ENCODE measurements at places on chromosomes 2 and 18. TPM values are rescaled to one million over a fixed set of nuclear protein-coding genes. Genes with fewer than 3 reads are reported as not detected.

DNA sequence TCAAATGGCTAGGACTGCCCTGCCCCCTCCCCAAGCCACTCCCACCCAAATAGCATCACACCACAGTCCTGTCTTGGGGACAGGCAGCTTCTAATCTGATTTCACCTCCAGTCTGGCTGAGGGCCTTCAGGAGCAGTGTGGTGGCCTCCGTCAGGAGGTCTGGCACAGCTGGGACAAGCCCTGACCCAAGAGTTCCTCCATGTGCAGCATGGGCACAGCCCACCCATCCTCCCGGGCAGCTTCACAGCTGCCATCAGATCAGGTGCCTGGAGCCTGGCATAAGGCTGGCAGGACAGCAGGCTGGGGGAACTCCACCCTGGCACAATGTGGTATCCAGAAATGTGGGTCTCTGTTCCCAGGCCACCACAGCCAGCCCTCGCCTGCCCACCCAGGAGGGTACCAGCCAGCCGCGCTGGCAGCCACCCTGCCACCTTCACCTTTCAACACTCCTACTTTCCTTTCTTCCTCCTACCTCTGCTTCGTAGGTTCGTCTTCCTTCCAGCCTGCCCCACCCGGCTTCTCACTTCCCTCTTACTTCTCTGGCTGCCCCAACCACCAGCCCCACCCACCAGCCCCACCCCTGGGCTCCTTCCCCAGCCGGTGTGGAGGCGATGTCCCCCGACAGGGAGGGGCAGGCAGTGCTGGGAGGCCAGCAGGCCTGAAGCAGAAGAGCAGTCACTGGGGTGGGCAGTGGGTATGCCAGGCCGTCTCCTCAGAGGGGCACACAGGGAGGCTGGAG, at the start of gene CAPG:
Gene CAPG, minus strand, starts transcription at position 522 of the 739 bp plus-strand sequence. CDS start 8,221 bp downstream, outside the sequence.
- peak; percentile 37 for DNase-seq

DNA sequence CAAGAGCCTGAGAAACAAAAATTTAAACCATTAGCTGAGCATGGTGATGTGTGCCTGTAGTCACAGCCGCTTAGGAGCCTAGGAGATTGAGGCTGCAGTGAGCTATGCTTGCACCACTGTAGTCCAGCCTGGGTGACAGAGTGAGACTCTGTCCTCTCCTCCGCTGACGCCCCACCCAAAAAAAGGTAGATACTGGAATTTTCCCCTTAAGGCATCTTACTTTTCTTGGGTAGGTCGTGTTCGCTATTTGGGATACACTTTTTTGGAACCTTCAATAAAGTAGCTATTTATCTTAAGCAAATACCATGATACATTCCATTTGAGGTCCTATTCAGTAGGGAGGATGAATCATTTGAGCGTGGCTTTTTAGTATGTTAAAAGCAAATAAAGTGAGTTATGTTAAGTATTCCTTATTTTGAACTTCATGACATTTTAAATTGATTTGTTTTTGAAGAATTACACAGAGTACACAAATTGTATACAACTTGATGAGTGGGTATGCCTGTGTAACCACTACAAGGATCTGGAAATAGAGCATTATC, 38.7 kb downstream of the RALBP1 start:
- peak; percentile 43 for DNase-seq

GRCh38 chr2:174680221-174680620, 82.6 kb upstream of the WIPF1 start:
- DNase-seq: no peak

DNA sequence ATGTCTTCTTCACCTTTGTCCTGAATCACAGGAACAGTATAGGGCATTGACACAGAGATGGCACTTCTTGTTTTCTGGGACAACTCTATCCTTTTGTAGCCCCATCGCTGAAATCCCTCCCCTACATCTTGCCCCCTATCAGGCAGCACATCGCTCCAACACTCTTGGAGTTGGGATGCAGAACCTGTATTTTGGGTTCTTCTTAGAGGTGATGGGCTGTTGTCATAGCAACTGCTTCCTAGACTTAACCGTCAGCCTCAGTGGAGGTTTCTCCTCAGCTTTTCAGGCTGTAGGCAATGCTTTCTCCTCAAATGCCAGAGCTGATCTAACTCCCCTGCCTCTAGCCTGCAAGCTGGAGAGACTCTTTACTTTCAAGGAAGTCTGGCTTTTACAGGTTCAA, 99.9 kb upstream of the SPRED2 start:
- no peak for DNase-seq

DNA sequence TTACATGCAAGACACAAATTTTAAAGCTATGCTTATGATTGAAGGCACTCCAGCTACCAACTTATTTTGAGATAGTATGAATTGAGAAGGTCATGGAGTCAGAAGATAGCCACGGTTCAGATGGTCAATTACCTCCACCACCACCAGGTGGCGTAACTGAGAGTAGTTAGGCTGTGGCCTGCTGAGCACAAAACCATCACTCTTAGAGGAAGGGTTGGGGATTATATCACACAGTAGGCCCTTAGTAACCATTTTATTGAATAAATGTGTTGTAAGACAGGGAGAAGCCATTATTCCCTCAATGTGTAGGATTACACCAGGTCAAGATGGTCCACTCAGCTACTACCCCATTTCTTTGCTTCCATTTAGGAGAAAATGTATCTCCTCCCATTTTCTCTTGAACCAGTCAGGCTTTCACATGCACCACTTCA, 18.8 kb downstream of the KLHL41 start:
- DNase-seq: no peak

DNA sequence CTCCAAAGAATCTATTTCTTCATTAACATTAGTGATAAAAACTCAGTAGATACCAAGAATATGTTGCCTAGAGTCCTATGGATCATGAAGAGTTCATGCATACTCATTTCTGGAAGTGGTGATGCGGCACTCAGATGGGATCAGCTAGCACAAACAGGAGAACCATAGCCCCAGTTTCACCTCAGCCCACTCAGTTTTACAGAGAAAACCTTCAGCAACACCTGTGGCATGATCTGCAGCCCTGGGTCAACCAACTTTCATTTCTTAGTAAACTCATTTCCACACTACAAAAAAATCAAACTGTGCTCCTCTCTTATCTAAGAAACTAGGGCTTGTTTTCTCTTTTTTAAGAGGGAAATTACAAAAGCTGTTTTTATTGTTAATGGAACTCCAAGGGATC, 569.4 kb downstream of the CCDC85A start:
- DNase-seq: no peak

LRRC30 gene
- total RNA-seq: not detected

DNA sequence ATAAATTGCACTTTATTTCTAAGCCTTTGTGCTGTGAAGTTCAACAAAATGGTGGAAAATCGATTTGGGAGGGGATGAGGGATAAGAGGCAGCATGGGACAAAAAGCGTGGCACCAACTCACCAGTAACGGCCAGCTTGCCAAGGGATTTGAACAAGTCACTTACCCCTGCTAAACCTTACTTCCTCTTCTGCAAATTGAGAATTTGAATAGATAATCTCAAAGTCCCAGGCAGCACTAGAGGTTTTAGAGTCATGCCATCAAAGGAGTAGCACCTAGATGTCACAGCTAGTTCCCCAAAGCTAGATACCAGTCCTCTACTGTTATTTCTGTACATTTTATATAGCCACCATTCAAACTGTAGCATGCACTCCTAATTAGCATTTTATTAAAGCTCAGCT, 83.7 kb upstream of the VRK2 start:
- no peak for DNase-seq

- peak; percentile 100 for DNase-seq
Observed at GRCh38 chr2:43226558-43226954, at the start of gene ZFP36L2. Gene ZFP36L2, minus strand, starts transcription at chr2:43226606. Its CDS starts 291 bp downstream, at chr2:43226315.

RESP18 gene
- total RNA-seq: not detected

DNA sequence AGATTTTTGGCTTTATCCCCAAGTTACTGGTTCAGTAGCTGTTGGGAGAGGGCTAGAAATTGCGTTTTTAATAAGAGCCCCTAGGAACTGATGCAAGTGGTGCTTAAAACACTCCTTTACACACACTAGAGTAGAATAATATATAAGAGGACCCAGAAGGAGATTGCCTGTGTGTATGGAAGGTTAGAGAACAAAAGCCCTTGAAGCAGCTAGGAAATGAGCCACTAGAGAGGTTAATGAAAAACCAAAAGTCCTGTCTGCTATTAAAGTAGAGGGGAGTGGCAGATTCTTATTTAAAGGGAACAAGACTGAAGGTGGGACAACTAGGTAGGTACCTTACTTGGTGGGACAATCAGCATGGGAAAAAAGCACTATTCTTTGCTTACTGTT, 14.4 kb upstream of the SLC39A10 start:
- DNase-seq: no peak

PPIG gene
- 25.3 TPM for total RNA-seq

TXNL4A gene
- 54.6 TPM for total RNA-seq

DNA sequence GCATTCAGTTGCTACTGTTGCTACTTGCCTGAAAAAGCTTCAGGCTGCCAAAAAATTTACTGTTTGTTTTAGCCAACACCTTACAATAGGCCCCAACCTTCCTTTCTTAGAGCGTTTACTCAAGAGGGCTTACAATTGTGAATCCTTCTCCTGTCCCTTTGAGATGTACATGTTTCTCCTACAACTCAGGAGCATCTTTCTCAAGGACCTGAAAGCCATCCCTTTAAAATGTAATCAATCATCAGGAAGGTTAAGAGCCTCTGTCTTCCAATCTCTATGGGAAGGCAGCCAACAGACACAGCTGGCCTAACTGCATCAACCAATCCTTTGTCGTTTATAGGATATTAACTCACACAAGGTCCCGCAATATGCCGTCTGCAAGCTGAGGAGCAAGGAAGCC, 3.4 kb upstream of the IER3IP1 start:
- DNase-seq: no peak

- no peak for DNase-seq
Observed at GRCh38 chr18:390741-391478, 109.6 kb downstream of the COLEC12 start.

GRCh38 chr2:3316456-3317276, 61.0 kb downstream of the EIPR1 start:
- peak; percentile 65 for DNase-seq

DNA sequence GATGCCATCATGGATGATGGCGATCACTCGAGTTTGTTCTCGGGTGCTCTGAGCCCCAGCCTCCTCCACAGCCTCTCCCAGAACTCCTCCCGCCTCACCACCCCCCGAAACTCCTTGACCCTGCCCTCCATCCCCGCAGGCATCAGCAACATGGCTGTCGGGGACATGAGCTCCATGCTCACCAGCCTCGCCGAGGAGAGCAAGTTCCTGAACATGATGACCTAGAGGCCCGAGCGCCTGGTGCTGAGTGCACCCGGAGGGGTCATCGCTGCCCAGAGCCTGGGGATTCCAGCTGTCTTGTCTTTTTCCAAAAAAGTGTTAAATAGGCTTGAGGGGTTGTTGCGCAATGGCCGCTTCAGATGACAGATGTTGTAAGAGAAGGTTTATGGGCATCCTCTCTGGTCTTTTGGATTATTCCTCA, 254.8 kb downstream of the GLI2 start:
- DNase-seq: peak; percentile 78

DNA sequence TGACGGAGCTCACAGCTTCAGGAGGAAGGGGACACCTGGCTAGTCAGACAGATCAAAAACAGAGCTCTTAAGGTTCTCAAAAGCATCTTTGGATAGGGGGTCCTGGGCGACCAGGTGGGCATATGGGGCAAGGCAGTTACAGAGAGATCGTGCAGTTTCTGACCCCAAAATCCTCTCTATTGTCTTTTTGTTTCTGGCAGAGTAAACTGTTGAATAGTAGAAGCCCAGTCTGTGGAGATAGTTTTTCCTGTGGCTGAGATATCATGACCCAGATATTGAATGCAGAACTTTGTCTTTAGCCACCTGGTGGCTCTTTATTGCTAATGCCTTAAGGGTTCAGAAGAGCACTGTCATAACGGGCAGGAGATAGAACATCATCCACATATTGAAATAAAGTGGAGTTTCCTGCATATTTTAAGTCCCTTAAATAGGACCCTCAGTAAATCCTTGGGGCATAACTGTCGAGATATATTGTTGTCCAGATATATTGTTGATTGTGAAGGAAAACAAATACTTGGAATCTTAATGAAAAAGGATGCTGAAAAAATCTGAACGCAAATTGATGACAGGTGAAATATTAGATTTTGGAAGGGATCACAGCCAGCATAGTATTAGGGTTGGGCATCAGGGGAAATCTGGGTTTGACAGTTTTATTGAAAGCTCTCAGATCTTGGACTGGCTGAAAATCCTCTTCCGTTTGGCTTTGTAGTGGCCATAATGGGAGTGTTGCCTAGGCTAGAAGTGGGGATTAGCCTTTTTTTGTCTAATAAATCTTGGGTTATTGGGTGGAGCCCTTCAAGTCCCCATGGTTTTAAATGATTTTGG, 14.1 kb upstream of the ZDBF2 start:
- DNase-seq: peak; percentile 81

- DNase-seq: peak; percentile 66
Observed at GRCh38 chr2:29632018-29632417, 289.4 kb downstream of the ALK start.

DNA sequence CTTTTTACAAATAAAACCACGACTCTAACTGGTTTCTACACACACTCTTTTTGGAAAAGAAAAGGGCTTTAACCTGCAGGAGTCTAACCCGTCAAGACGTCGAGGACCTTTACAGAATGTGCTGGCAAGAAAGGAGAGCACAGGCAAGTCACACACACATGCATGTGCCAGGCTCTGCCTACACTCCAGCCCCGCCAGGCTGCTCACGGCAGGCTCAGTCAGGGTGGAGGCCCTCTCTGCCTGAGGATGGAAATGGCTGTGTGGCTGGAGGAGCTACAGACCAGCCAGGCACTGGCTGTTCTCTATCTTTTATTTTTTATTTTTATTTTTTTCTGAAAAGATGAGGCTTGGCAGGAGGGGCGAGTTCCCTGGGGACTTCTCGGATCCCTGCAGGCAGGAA, 10.2 kb downstream of the SIX3 start:
- peak; percentile 79 for DNase-seq

GRCh38 chr2:31580321-31581117, at the start of gene SRD5A2:
Gene SRD5A2, minus strand, starts transcription at chr2:31580938. Its CDS starts 38 bp downstream, at chr2:31580900.
- DNase-seq: no peak

DNA sequence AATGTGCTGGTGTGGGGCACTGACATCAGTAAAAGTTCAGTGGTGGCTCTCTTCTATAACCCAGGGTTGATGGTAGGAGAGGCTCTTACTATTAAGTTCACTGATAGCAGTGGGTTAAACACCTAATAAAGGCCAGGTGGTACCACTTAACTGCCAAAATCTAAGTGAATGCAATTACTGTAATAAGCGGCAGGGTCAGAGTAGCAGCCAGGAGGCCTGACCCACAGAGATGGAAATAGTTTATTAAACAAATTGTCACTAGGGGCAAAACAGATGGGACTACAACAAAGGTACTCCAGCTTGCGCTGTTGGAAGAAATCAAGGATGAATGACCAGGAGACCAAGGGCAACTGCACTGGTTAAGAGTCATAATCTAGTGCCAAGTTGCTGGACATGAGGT, 26.6 kb downstream of the ZSWIM2 start:
- no peak for DNase-seq

- peak; percentile 66 for DNase-seq
Observed at GRCh38 chr18:58298251-58299134, 254.5 kb downstream of the NEDD4L start.

GRCh38 chr2:885230-886071, 65.2 kb upstream of the SNTG2 start:
- DNase-seq: peak; percentile 55

ALKAL2 gene
- total RNA-seq: not detected

- DNase-seq: no peak
Observed at GRCh38 chr2:104889960-104890684, 36.2 kb downstream of the POU3F3 start.

GRCh38 chr18:11261486-11261885, 112.1 kb upstream of the PIEZO2 start:
- no peak for DNase-seq

GRCh38 chr18:34901299-34901698, 139.9 kb upstream of the MAPRE2 start:
- DNase-seq: no peak

ATP9B gene
- 29.3 TPM for total RNA-seq

GRCh38 chr2:117820444-117820843, 6.0 kb downstream of the DDX18 start:
- DNase-seq: no peak

GALNT5 gene
- 75.7 TPM for total RNA-seq

Measured in osteoblast (primary cell).